Stomach (tissue), 19 donors: ENCODE measurements at places on chromosomes 5 and 9. TPM values are rescaled to one million over a fixed set of nuclear protein-coding genes. Genes with fewer than 3 reads are reported as not detected.

- no peak for DNase-seq
Observed at GRCh38 chr9:95947118-95947517, 71.6 kb downstream of the ERCC6L2 start.

GRCh38 chr9:12095931-12096330, 597.3 kb upstream of the TYRP1 start:
- no peak for DNase-seq

Gene FREM1
- 1.7 TPM for total RNA-seq

Gene GAPVD1
- total RNA-seq = 42.6 TPM

- no peak for DNase-seq
Observed at GRCh38 chr5:119331566-119332095, 24.2 kb upstream of the TNFAIP8 start.
